CD4-positive, alpha-beta T cell treated with Interleukin-4 for 1 hour (primary cell): ENCODE measurements at places on chromosomes 3 and 15.

DNA sequence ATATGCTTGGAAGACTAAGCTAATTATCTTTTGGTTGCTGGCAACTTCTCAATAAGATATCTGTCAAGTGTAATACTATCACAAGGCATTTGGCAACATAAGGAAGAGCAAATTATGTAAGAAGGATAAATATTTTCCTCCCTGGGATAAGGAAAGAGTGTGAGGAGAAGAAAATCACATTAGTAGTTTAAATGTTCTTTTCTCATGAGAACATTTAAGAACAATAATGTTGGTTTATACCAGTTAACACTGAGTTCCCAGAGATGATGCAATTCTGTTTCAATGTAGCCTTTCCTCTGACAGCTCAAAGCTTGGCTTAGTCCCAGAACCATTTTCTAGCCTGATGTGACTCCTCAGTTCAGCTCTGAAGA is 66.1 kb upstream of the NPHP3 start:
- no peak for DNase-seq

DNA sequence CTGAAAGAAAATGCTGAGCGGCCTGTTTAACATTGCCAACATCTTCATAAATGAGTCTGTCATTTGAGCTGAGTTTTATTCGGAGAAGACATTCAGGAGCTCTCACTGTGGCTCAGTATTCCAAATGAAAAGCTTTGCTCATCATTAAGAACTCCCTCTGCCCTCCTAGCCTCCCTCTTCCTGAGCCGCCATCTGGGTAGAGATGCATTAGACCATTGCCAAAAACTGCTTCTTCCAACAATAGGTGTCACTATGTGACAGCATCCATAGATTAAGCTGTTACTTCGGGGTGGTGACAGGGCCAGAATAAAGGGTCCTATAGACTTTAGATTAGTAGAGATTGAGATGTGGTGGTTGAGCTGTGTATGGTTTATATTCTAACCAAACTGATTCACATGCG is 501.4 kb upstream of the NR2F2 start:
- no peak for DNase-seq

DNA sequence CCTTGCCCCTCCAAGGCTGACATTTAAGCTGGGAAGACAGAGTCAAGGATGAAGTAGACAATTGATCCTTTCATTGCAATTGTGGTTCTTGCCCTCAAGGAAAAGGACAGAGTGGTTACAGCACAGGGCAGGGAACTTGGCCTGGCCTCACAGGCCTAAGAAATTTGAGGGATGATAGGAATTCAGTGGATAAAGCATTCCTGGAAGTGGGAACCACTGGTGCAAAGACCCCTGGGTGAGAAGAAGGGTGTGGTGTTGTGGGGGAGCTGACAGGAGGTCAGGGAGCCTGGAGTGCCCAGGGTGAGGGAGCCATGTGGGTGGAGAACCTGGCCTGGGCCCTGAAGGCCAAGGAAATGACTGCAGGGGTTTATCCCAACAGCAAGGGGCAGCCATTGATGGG is 287.4 kb downstream of the UACA start:
- no peak for DNase-seq

GRCh38 chr3:9180764-9181117 is 68.7 kb downstream of the SRGAP3 start:
- DNase-seq, result no peak

GRCh38 chr3:55605443-55606236 is 118.5 kb upstream of the WNT5A start:
- no peak for DNase-seq

DNA sequence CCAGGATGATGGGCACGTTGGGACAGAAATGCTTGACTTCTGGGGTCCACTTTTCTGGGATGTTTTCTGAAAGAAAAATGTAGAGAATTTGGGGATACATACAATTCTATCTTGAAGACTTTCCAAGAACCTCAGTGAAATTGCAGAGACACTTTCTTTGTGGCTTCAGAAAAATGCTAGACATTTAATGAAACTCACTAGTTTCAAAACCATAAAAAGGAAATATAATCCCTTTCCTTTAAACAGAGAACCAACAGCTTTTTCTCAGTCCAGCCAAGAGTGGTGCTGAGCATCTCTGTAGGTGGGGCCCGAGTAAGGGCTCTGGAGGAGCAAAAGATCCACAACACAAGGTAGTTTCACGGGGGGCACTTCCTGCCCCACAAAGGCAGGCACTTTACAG is 4.4 kb upstream of the GPX1 start:
- DNase-seq, result no peak

- DNase-seq, result no peak
These were observed 24.8 kb downstream of the PPP4R2 start for GRCh38 chr3:73021301-73021835.

DNA sequence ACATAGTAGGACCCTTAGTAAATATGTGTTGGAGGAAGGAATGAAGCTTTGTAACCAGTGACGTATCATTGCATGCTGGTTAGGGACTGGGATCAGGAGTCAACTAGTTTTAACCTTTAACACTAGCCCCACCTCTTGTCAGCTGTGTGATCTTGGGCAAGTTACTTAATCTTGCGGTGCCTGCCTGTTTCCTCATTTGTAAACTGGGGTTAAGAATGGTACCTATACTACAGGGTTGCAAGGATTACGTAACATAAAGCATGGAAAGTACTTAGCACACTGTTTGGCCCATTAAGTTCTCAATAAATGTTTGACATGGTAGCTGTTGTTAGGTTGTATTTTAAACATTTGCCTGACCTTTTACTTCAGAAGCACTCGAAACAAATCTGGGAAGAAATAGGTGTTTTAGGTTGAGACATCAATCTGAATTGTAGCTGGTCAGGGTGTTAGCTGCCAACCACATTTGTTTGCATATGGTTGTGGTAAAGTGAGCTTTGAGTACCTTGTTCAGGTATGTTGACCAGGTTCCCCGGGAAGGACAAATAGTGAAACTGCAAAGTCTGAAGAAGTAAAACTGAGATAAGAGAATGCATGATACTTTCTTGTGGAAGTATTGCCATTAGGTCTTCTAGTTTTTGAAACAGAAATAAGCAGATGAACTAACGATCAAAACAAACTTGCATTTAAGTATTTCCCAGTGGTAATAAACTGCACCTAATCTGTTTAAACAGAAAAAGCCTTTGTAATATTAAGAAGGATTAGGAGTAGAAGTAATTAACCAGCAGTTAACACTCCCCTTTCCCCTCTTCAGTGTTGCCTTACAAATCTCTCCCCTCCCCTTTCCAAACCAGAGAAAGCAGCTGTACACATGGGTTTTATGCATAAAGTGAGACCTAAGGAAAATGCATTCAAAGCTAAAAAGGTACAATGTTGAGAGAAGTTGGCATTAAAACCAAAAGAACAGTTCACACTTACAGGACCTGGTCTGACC is 25.8 kb upstream of the SCAANT1 start:
- peak; percentile 35 for DNase-seq

- DNase-seq, result no peak
These were observed 71.4 kb upstream of the SKOR1 start for GRCh38 chr15:67753891-67754290.

DNA sequence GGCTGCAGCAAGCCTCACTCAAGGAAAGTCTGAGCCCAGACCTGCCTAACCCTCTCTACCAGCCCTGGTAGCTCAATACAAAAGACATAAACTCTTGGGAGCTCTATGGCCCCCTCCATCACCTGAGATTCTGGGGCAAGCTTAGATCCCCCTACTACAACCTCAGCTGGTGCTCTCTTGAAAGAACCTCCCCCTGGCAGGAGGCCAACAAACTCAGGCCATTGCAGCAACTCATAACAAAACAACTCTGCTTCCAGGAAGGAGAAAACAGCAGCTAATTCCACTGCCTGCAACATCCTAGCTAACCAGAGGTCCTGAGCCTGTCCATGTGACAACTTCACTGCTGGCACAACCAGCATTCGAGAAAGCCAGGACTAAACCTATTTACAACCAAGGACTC is 169.2 kb downstream of the ROBO1 start:
- DNase-seq, result no peak

- DNase-seq, result no peak
These were observed 10.7 kb upstream of the CHSY1 start for GRCh38 chr15:101262551-101262950.

DNA sequence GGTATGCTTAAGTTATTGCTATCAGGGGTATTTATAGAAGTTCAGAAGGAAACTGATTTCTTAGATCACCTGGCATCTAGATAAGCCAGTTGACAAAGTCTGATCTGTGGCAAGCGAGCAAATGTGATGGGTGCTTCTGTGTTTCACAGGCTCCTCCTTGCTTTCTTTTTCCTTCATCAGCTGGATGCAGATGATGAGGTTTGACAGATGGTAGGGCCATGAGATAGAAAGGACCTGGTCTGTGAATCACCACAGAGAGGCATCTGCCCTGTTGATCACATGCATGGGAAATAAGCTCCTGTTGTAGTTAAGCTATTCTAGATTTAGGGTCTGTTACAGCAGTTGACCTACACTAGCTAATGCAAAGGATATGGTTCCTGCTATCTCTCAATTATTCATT is 372.0 kb downstream of the NEK10 start:
- no peak for DNase-seq

DNA sequence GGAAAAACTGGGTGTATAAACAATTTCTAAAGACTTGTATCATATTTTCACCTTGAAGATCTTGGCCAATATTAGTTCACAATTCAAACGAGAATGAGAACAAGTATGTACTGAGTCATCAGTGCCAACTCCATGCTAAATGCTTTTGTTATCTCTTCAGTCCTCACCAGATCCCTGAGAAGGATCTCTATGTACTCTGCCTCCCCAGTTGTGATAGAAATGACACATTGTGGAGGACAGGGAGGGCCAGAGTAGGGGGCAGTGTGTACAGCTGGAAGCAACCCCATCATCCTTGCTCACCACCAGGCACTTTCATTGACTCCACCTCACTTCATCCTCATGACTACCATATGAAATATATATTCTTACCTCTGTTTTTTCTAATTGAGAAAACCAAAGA is 353.7 kb upstream of the SOX2 start:
- DNase-seq, result no peak

- DNase-seq, result peak; percentile 96
These were observed 32.9 kb downstream of the B3GNT5 start for GRCh38 chr3:183285828-183286457.

DNA sequence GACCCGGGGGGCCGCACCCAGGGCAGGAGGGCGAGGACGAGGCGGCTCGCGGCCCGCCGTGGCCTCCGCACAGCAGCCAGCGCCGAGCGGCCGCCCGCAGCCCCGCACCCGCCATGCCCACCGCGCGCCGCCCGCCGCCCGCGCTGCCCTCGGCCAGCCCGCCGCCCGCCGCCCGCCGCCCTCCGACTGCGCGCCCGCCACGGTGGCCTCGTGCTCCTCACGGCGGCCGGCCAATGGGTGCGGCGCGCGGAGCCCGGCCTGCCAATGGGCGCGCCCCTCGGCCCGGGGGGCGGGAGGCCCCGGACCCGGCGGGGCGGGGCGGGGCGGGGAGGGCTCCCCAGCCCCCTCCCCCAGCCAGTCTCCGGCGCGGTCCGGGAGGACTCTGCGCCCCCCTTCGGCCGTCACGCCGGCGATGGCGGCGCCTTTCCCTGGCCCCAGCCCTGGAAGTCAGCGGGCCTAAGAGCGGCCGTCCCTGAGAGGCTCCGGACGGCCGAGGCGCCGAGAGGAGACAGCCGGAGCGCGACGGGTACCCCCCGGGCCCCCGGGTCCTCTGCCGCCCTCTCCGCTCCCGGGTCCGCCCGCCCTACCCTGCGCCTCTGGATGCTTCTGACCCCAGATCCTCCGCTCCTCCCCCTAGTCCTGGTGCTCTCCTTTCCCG is at the start of gene NT5DC2:
NT5DC2 (minus strand) TSS at position 235 of the 658 bp plus-strand sequence; CDS start at position 115, 120 bp downstream.
- peak; percentile 66 for DNase-seq

DNA sequence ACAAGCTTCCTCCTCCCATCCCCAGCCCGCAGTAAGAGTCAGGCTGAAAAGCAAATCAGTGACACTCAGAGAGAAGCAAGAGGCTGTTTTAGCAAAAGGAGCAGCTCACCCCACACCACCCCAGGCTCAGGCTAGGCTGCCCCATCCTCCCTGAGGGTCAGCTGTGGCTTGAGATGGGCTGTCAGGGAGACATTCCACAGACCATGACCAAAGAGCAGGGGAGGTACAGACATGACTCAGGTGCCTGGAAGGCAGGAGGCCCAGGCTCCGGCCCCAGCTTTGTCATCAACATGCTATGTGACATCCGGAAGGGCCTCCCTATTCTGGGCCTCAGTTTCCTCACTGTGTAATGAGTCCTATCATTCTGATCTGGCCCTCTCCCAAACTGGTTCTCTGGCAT is 24.7 kb downstream of the HCN4 start:
- DNase-seq, result no peak

DNA sequence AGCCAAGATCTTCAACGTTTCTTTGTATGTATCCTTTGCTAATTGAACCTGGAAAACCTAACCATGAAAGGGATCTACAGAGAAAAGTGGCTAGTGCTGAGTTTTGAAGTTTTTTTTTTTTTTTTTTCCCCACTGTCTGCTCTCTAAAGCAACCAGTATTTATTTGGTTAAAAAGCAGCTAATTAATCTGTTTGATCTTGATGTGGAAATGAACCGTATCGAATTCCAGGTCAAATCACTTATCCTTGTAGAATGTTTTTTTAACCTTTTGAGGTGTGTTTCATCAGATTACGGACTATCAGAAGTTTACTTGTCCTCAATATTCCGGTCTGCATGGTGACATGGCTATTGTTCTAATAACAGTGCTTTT is 117.2 kb downstream of the FNDC3B start:
- no peak for DNase-seq

- DNase-seq, result no peak
These were observed 59.0 kb downstream of the SLC12A1 start for GRCh38 chr15:48265135-48265534.

- DNase-seq, result peak; percentile 48
These were observed 53.2 kb downstream of the LIPC start for GRCh38 chr15:58484791-58485600.

GRCh38 chr3:89025185-89025584 is 82.2 kb upstream of the EPHA3 start:
- DNase-seq, result no peak

- DNase-seq, result no peak
These were observed 101.2 kb downstream of the SMAD6 start for GRCh38 chr15:66803182-66803729.

GRCh38 chr3:2889736-2890135 is 220.4 kb downstream of the IL5RA start:
- no peak for DNase-seq

DNA sequence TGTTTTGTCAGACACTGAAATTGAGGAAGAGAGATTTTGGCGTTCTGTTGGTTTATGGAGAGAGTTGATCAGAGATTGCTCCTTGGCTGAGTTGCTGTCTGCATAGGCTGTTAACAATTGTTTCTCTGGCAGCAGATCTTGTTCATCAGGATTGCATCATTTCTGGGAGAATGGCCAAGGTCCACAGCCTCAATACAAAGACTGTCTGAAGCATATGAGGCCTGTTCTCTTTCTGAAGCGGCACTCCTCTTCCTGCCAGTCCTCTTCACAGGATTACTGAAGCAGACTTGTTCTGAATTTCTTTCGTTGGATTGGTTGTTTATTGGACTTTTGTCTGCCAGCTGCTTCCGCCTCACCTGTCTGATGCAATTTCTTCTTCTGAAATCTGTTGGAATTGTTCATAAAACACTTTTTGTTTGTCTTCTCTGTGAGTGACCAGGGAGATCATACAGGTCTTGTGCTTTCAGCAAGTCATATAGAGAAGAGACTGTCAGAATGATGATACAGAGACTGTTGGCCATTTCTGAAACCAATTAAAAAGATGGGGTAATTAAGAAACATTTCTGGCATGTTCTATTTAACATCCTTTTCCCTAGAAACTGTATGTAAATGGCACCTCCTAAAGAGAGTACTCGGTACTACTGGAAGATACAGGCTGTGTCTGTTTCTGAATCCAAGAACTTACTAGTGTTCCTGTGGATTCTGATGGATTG is 25.5 kb downstream of the SETD5 start:
- DNase-seq, result no peak
